Left cardiac atrium (tissue), 4 donors: ENCODE measurements at places on chromosomes 4 and X. TPM values are rescaled to one million over a fixed set of nuclear protein-coding genes. Genes with fewer than 3 reads are reported as not detected.
A peak's percentile ranks its signal among the peaks of the same experiment; 100 is the strongest.

GRCh38 chr4:137309424-137309823 is 222.9 kb downstream of the PCDH18 start:
- no peak for DNase-seq

GRCh38 chrX:12469296-12469695 is 321.9 kb upstream of the PRPS2 start:
- no peak for DNase-seq

DNA sequence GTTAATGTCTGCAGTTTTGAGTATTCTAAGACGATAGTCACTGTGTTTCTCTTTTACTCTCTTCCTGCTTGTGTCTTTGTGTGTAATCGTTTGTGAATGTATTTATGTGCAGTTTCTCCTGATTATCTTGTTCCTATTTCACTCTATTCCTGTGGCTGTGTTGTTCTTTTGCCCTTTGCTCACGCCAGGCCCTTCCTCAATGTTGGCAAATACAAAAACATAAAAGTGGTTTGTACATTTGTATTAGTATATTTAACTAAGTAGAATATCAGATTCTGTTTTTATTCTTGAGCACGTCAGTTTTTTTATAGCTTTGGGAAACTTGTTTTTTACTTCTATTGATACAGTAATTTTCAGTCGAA is 107.6 kb upstream of the BMPR1B start:
- DNase-seq: no peak

DNA sequence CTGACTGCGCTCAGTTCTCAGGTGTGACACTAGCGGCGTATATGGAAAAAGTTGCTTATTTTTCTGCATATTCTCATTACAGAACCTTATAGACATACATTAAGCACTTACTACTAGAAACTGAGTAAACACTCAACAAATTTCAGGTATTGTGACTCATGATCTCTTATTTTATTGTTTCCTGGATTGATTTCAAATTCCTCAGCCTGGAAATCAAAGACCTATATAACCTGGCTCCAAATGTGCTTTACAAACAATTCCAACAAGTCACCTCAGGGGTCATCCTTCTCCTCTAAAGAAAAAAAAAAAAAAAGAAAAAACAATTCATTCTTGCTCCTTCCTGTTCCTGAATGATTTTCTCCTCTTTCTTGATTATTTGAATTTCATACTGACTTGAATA is 152.3 kb downstream of the ADAM29 start:
- no peak for DNase-seq

DNA sequence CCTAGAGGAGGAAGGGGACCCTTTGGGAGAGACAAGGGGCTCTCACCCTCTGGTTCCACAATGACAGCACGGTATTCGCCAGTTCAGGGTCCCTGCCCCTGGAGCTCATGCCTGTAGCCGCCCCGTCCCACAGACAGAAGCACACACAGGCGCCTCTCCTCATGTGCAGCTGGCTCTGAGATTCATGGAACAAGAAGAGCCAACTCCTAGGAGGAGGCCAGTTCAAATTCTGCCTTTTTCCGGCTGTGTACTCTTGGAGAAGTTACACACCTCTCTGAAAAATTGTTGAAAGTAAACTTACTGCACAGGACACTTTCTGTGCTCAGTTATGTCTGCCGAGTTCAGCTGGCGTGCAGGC is 15.3 kb downstream of the BLOC1S4 start:
- DNase-seq: no peak

DNA sequence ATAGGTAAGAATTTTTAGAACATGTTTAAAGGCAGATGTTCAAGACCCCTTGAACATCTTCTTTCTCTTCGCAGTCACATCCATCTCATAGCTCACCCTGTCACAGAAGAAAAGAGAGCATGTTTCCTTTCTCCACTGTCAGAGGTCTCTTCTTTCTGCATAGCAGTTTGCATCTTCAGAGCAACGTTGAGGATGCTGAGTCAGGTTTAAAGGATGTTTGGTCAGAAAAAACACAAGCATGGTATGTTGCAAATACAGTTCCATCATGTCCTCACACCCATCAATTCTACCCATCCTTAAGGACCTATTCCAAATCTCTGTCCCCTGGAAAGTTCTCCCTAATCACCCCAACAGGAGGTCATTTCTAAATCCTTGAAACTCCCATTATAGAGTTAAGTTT is 84.8 kb downstream of the STOX2 start:
- no peak for DNase-seq

DNA sequence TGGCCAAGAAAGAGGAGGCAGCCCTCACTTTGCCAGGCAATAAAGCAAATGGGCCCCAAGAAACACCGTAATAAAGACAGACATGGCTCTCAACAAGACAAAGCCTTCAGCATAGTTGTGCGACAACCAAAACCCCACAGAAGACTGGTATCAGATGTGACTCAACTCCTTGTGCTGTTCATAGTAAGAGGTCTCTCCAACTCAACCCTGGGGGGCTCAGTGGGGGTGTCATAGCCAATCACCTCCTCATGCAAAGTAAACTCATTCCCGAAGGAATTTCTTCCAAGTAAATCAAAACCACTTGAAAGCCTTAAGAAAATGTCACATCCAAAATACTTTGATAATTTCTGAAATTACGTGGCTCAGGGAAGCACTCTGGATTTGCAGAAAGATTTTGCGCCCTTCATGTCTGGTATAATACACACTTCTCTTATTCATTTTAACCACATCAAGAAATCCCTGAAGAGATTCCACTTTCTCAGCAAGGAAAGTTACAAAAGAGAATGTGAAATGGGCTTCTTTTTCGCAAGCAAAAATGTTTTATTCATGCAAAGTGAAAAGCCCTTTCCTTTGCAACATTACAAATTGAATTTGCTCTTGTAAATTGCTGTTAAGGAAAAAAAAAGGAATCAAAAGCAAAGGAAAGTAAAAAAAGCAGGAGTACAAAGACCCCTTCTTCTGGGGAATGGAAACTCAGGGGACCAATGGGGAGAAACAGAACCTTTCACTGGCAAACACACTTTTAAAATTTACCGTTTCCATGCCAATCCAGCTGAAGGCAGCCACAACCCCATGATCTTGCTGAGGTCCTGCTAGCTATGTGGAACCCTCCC is 137.4 kb downstream of the NSUN7 start:
- DNase-seq: no peak

GRCh38 chr4:147829401-147830101 is 97.7 kb downstream of the ARHGAP10 start:
- DNase-seq: peak; percentile 54

DNA sequence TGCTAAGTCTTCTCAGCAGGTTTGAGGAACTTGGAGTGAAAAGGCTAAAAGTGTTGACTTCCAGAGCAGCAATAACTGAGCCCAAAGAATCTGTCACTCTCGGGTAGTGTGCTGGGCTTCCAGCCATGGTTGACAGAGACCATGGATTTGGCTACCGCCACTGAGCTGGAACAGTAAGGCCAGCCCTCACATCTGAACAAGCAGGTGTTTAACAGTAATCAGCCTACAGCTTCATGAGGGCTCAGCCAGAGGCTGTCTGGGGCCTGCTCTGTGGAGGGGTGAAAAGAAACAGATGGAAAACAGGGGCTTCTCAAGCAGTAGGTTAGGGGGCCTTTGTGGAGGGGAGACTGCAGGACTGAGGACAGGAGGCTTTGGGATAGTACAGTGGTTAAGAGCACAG is 14.9 kb downstream of the RASL11B start:
- DNase-seq: no peak

- no peak for DNase-seq
These were observed 292.0 kb downstream of the CCSER1 start for GRCh38 chr4:90419124-90419711.

DNA sequence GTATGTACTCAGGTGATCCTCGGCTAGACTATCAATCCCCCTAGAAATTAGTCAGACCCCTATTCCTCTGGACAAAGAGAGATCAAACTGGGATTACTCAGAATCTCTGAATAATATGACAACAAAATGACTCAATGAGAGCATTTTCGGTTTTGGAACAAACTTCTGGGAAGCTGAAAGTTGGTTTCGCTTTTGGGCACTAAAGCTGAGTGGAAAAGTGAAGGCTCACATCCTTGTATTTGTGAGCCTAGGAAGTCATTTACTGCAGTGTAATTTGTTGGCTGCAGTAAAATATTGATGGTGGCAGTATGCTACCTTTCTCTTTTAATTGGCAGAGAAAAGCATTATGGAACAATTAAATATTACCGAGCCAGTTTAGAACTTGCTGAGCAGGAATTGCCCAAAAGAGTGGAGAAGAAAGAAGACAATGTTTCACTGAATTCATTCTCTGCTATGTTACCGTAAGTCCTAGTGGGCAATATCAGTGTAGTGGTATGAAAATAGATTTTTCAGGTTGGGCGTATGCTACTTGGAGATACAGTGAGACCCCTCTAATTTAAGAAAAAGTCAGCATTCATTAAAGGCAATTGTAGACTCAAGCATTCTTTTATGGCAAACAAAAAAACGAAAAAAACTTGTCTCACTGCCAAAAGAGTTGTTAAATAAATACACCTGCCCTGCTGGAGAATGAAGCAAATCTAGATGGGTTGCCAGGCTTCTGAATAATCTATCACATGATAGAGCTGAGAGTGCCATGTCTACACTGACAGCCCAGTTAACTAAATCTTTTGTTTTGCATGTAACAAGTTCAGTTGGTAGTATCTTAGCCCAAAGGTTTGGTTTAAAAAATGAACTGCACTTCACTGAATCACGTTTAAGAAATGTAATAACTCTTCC is 69.6 kb downstream of the AGTR2 start:
- DNase-seq: no peak

DNA sequence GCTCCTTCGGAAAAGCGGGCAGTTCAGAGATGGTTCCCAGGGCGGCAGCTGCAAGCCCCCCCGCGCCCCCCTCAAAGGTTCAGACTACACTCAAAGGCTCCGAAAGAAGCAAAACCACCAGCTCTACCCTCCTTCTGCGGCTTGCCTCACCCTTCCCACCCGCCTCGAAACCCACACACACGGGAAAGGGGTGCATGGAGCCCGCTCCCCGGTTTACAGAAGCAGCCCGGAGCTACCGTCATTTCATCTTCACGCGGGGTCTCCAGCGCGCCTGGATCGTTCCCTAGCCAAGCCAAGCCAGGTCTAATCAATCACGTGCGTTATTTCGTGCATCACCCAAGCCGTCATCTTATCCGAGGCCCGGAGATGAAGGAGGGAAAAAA is 1.2 kb downstream of the NLGN4X start:
- no peak for DNase-seq

DNA sequence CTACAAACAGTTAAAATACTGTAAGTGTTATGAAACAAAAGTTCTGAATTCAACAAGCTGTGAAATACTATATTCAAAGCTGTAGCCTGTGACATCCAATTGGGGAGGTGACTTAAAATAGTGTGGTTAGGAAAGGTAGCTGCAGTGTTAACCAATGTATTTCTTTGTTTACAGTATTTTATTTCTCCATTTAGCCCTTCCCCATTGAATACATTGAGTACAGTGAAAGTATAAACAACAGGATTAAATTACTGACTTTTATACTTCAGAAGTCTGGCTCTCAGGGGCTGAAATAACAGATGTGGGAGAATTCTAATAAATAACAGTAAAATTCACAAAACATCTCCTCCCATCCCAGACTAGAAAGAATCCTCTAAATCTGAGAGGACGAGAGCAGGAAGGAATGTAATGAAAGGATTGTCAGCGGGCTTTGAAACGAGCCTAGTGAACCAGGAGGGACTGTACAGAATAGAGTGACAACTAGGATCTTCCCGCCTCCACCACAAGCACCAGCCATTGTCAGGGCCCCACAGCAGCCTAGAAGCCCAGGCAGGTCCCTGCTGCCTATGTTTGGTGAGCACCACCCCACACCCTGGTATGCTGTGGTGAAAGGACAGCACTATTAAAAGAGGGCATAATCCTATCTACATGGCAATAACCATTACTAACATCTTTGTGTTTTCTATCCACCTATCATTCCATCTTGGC is 73.7 kb downstream of the SPCS3 start:
- DNase-seq: no peak

DNA sequence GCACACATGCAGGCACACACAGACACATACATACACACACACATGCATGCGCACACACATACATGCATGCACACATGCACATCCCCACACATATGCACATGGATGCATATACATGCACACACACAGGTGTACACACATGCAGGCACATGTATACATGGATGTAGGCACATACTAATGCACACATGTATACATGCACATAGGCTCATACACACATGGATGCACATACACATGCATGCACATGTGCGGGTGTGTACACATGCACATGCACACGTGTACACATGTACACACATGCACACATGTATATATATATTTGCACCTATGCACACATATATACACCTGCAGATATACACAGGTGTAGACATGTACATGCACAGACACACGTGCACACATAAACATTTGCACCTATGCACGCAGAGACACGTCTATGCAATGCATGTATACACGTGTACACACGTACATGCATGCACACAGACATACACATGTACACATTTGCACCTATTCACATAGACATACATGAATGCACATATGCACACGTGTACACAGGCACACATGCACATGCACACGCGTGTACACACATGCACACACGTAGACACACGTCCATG is 4.0 kb downstream of the PLCXD1 start:
- peak; percentile 1 for DNase-seq

- DNase-seq: no peak
These were observed 93.9 kb upstream of the IL13RA1 start for GRCh38 chrX:118633530-118633929.

GRCh38 chrX:21926527-21927278 is 13.8 kb upstream of the SMS start:
- DNase-seq: no peak

- no peak for DNase-seq
These were observed 2.2 kb downstream of the SPP1 start for GRCh38 chr4:87977521-87978278.

GRCh38 chr4:92399032-92399431 is 95.3 kb downstream of the GRID2 start:
- no peak for DNase-seq

- DNase-seq: no peak
These were observed 114.1 kb upstream of the RAP2C start for GRCh38 chrX:132333351-132333750.

- DNase-seq: peak; percentile 28
These were observed 732 bp upstream of the ADRA2C start for GRCh38 chr4:3765271-3766035.

GRCh38 chrX:70166601-70167590 is 10.4 kb upstream of the DGAT2L6 start:
- no peak for DNase-seq

- DNase-seq: no peak
These were observed 151.6 kb downstream of the LRBA start for GRCh38 chr4:150863456-150863855.

GRCh38 chrX:124605511-124605910 is 259.1 kb downstream of the SH2D1A start:
- no peak for DNase-seq

SULT1E1 gene
- total RNA-seq: not detected

RNF150 gene
- 40.0 TPM for total RNA-seq

CDKN2AIP gene
- total RNA-seq: 8.7 TPM

DDX53 gene
- not detected for total RNA-seq

SLC7A11 gene
- total RNA-seq: 3.3 TPM

SYTL4 gene
- 3.6 TPM for total RNA-seq

DSPP gene
- not detected for total RNA-seq

TMPRSS11F gene
- total RNA-seq: not detected

OTC gene
- total RNA-seq: 0.58 TPM

STATH gene
- total RNA-seq: not detected

TMSB15B gene
- 1.9 TPM for total RNA-seq

GSPT2 gene
- 8.7 TPM for total RNA-seq
